HFFc6 (cell line): ENCODE measurements at places on chromosomes 1 and 21. TPM values are rescaled to one million over a fixed set of nuclear protein-coding genes. Genes with fewer than 3 reads are reported as not detected.

DNA sequence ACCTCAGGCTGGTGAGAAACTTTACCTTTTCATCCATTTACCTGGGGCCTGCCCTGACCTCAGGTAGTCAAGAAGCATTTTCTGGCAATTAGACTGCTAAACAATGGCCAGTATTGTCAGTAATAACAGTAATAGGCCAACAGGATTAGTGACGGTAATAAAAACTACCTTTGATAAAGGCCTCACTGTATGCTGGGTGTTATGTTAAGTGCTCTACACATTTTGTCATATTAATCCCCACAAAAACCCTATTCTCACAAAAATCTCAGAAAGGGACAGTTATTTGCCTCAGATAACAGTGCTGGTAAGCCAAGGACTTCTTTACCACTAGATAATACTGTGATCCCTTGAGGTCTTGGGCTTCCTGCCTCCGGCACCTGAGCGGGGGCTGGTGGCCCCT, 191.4 kb downstream of the FOXD2 start:
- DNase-seq = no peak
- peaks cover 34% of the 10 kb centered on the region for H3K27me3 ChIP-seq
- H3K4me1 ChIP-seq = no peaks in the 10 kb centered on the region
- H3K27ac ChIP-seq = no peak overlapping the region
- H3K36me3 ChIP-seq = no peaks in the 10 kb centered on the region

- DNase-seq = no peak
- no peaks in the 10 kb centered on the region; the same call in 1 of the 2 replicates for H3K27me3 ChIP-seq
- no peak overlapping the region for H3K27ac ChIP-seq
- H3K4me1 ChIP-seq = no peaks in the 10 kb centered on the region
- H3K4me3 ChIP-seq = no peak overlapping the region
Measured at GRCh38 chr1:217929213-217929885, 298.2 kb downstream of the SPATA17 start.

GRCh38 chr21:42558846-42559245, 45.2 kb downstream of the SLC37A1 start:
- no peak overlapping the region for H3K4me3 ChIP-seq
- H3K4me1 ChIP-seq = no peaks in the 10 kb centered on the region
- H3K27ac ChIP-seq = no peak overlapping the region
- peaks cover 2% of the 10 kb centered on the region for H3K27me3 ChIP-seq

GRCh38 chr21:37101384-37101783, 28.3 kb downstream of the TTC3 start:
- H3K27ac ChIP-seq = no peak overlapping the region
- H3K4me3 ChIP-seq = no peak overlapping the region
- DNase-seq = peak; percentile 4
- H3K36me3 ChIP-seq = peaks cover 23% of the 10 kb centered on the region
- H3K27me3 ChIP-seq = no peaks in the 10 kb centered on the region
- H3K4me1 ChIP-seq = peaks cover 49% of the 10 kb centered on the region

- peaks cover 10% of the 10 kb centered on the region; the same call in 1 of the 2 replicates for H3K4me1 ChIP-seq
- no peak overlapping the region for H3K27ac ChIP-seq
Measured at GRCh38 chr1:58862728-58863385, 79.0 kb upstream of the JUN start.

- H3K36me3 ChIP-seq = peaks cover 12% of the 10 kb centered on the region
- peaks cover 5% of the 10 kb centered on the region; the same call in 1 of the 2 replicates for H3K27me3 ChIP-seq
- peaks cover 47% of the 10 kb centered on the region for H3K4me1 ChIP-seq
- no peak for DNase-seq
- peak overlapping the region; percentile 97 for H3K4me3 ChIP-seq
- peak overlapping the region; percentile 100 for H3K27ac ChIP-seq
Measured at GRCh38 chr1:45686015-45686287, 382 bp downstream of the GPBP1L1 start.

GRCh38 chr1:224852901-224853568, 76.4 kb upstream of the DNAH14 start:
- DNase-seq = peak; percentile 37
- H3K4me3 ChIP-seq = no peak overlapping the region
- no peaks in the 10 kb centered on the region for H3K36me3 ChIP-seq
- H3K27ac ChIP-seq = no peak overlapping the region

- no peak overlapping the region for H3K27ac ChIP-seq
- H3K4me1 ChIP-seq = peaks cover 27% of the 10 kb centered on the region
- peak; percentile 61 for DNase-seq
- no peak overlapping the region for H3K4me3 ChIP-seq
Measured at GRCh38 chr1:98468111-98468717, 193.3 kb upstream of the SNX7 start.

The C1orf146 gene
- not detected in 3 replicates for total RNA-seq

The RORC gene
- total RNA-seq = not detected in 3 replicates

The CHAF1B gene
- total RNA-seq = 4.7 to 11.4 TPM (median 8.5 TPM) in 3 replicates
